ENCODE measurements at places on chromosomes 12 and 14.
A peak's percentile ranks its signal among the peaks of the same experiment; 100 is the strongest.

- DNase-seq, result no peak
Observed at GRCh38 chr14:74601982-74602381, 10.1 kb downstream of the LTBP2 start.

GRCh38 chr14:59803052-59803540, 67.5 kb downstream of the RTN1 start:
- peak; percentile 38 for DNase-seq

GRCh38 chr12:6279256-6279628, 31.2 kb upstream of the PLEKHG6 start:
- DNase-seq, result no peak

- no peak for DNase-seq
Observed at GRCh38 chr14:56036353-56036752, 81.9 kb upstream of the PELI2 start.

- no peak for DNase-seq
Observed at GRCh38 chr12:94333396-94333795, 126.3 kb downstream of the CEP83 start.

GRCh38 chr12:88574278-88574677, 6.0 kb downstream of the KITLG start:
- no peak for DNase-seq

DNA sequence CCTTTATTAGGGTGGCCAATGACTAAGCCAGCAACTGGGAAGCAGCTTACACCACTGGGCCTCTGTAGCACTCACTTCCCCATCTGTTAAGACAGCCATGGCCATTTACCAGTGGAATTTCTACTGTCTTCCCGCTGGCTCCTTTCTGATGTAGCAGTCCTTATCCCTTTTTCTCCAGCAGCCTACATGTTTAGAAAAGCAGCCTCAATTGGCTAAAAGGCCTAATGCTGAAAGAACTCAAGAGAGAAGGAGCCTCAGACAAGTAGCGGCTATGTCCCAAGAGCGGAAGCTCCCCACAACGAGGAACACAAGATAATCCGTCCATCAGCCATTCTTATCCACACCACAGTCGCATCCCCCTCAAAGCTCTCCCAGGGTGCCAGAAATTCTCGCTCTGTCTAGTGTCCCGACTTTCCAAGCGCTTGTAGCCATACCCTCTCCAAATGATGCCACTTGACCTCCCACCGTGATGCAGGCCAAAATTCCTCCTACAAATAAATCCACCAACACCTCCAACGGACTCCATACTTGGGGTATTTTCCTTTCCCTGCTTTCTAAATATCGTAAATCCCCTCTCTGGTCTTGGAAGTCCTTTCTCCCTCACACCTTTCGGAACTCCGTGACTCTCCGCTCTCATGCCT, 624 bp downstream of the M6PR start:
- no peak for DNase-seq

DNA sequence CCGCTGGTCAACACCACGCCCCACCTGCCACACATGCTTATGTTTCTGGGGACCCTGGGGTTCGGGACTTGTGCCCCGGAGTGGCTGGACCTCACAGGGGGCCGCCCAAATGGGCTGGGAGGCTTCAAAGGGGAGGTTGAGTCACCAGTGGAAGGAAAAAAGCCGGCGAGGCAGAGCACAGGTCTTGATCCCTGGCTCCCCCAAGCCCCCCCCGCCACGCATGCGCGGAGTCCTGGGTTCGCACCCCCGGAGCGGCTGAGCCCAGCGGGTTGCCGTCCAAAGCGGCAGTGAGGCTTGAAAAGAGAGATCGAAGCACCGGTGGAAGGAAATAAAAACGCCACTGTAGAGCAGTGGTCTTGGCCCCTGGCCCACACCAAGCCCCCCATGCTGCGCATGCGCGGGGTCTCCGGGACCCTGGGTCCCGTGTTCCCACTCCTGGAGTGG, 313.5 kb downstream of the ALG10 start:
- no peak for DNase-seq

DNA sequence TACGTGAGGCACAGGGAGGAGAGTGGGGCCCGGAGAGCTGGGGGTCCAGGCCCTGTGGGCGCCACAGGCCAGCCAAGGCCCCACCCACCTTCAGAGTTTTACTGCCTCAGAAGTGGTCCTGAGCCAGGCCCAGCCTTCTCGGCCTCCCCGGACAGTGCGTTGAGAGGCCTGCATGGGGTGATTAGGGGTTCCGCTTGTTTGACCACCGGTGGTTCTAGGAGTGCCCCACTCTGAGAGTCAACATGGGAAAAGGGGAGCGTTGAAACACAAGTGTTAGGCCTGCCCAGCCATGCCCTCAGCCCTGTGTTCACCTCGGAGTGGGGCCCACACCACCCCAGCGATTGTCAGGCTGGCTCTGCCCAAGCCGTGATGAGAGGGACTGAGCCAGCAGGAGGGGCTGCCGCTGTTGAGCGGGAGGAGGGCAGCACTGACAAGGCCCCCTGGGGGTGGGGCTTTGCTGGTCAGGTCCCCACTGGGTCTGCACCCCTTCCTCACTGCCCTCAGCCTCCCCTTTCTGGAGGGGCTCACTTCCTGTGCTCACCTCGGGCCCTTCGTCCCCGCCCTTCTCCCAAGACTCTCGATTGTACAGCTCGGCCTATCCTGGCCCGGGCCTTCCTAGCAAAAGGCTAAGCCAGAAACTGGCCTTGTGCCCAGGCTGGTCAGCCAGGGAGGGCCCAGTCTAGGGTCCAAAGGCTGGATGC, 4.8 kb downstream of the CKB start:
- DNase-seq, result peak; percentile 68

GRCh38 chr12:94760786-94761185, 110.4 kb upstream of the TMCC3 start:
- no peak for DNase-seq

DNA sequence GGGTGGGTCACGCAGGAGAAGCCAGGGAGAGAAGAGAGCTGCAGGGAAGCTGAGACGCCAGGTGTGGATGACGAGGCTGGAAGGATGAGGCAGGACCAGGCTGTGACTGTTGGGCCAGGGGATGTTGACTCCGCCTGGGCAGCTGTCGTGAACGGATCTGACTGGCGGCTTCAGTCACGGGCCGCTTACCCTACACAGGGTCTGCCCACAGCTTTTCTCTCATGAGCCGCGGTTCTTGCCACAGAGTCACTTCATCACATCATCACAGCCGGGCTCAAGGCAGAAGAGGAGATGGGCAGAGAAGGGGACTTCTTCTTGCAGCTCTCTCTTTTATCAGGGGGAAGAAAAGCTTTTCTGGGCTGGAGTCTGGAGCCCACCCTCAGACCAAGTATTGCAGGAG, 7.7 kb downstream of the CLBA1 start:
- no peak for DNase-seq

GRCh38 chr12:20268771-20269170, 99.6 kb upstream of the PDE3A start:
- no peak for DNase-seq

DNA sequence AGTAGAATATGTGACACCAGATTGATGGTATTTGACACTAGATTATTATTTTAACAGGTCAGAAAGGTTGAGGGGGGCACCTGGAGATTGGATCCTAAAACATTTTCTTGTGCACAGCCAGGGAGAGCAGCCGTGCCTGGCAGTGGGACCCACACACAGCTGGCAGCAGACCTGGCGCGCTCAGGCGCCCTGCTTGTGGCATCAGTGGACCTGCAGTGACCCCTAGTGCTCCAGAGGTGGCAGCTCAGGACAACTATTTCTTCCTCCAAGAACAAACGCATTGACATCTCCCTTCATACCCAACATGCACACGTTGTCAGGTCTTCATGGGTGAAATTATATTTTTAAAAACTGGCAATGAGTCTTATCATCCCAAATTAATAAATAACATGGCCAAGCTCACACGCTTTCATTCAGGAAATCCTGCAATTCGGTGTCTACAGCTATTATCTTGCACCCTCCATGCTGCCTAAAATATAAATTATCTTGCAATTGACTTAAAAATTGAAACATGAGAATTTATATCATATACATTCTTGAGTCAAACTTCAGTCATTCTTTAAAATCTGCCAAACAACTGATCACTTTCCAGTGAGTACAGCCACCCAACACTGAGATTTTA, 7.7 kb upstream of the TMEM132D start:
- peak; percentile 89 for DNase-seq

DNA sequence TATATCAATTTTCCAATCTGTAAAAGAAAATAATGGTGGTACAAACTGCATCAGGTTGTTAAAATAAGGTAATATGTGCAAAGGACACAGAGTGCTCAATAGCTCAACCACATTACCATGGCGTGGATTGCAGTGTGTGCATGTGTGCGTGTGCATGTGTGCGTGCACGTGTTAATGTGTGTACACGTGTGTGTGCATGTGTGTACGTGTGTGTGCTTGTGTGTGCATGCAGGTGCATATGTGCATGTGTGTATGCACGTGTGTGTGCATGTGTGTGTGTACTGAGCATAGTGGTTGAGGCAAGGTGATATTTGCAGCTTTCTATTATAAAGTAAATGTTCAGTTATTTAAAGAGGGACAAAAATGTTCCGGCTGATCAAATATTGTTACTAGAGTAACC, 115.6 kb downstream of the NT5DC3 start:
- DNase-seq, result no peak

- no peak for DNase-seq
Observed at GRCh38 chr14:72434856-72435255, 459.0 kb downstream of the DPF3 start.

DNA sequence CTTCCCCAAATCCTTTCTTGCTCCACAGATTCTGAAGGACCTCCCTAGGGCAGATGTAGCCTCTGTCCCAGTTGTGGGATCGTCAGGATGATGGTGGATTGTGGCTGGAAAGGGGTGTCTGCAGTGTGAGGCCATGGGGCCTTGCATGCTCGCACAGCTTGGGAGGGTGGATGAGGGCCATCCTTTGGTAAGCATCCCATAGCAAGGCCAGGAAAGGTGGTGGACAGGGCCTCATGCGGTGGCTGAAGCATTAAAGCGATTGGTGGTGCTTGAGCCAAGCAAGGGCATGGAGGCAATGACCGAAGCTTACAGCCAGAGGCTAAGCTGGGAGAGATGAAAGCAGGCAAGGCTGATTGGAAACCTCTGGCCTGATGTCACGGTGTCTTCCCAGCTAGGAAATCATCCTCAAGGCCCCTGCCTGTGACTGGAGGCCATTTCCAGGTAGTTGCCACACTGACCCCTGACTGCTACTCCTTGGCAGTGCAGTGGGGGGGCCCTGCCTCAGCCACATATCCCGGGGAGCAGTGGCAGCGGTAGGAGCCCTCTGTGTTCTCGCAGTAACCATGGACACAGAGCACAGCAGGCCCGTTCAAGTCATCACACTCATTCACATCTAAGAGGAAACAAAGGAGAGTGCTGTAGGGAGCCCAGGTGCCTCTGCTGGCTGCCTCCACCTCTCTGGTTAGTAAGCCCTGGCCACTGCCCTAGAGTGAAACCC, 7.0 kb downstream of the ISCA2 start:
- peak; percentile 31 for DNase-seq

DNA sequence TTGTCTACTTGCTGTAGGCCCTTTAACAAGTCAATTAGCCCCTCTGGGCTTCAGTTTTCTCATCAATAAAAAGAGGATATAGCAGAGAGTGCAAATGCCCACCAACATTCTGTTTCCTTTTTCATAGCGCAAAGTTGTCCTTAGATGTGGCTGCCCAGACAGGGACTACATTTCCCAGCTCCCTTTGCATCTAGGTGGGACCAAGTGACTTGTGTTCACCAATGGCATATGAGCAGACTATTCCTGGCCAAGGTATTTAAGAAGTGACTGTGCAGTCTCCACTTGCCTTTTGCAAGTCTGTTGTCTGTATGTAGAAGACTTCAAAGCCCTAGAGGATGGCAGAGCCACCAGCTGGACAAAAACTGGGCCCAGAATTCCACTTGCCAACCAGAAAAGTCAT, 59.7 kb downstream of the DAO start:
- peak; percentile 12 for DNase-seq

GRCh38 chr14:19918553-19919264, 1.7 kb upstream of the OR4K5 start:
- no peak for DNase-seq

DNA sequence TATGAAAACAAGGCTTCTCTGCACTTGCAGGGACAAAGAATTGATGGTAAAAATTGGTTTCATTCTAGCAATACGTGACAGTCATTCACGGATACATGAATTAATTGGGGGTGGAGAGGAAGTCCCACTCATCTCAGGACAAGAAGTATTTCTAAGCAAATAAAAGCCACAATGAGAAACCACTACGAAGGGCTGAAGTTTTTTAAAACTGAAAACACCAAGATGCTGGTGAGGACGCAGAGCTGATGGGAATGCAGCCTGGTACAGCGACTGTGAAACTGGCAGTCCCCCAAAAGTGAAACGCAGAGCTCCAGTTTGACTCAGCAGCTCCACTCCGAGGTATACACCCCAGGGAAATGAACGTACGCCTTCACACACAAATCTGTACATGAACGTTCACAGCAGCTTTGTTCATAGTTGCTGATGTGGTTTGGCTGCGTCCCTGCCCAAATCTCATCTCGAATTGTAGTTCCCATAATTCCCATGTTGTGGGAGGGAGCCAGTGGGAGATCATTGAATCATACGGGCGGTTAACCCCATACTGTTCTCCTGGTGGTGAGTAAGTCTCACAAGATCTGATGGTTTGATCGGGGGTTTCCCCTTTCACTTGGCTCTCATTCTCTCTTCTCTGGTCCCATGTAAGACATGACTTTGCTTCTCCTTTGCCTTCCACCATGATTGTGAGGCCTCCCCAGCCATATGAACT, 89.0 kb downstream of the SCARB1 start:
- DNase-seq, result peak; percentile 65

GRCh38 chr12:51480978-51481377, 56.3 kb downstream of the SLC4A8 start:
- no peak for DNase-seq

DNA sequence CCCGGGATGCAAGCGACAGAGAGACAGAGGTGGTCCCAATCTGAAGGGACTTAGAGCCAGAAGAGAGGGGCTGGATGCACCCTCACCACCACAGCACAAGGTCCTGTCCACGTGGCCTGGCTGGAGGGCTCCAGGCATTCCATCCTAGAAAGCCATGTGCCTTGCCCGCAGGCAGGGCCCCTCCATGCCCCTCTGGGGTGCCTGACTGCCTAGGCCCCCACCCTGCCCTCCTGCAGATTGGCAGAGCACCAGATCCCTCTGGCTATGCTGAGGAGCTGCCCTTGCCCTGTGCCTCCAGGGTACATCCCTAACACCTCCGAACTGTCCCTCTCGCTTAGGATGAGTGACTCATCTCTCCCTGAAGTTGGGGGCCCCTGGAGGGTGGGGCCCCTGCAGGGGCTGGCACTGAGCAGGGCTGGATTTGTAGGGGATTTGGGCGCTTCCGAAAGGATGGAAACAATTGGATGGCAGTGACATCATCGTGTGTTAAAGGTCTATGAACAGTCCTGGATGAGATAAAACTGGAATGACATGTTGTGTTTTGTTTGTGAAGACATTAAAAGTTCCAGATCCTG, 50.9 kb downstream of the CHGA start:
- no peak for DNase-seq

GRCh38 chr14:58368956-58369355, 26.8 kb upstream of the TOMM20L start:
- no peak for DNase-seq

DNA sequence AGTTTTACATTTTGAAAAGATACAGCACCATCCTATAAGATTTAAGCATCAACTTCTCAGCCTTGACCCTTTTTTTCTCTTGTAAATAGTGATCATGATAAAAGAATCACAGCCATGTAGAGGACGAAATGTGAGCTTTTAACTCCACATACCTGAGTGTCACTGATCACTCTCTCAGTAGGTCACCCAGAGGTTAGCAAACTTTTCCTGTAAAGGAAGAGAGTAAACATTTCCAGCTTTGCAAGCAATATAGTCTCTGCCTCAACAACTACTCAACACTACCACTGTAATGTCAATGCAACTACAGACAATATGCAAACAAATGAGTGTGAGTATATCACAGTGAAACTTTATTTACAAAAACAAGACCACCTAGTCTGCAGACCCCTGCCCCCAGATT, 912.1 kb downstream of the DIO2 start:
- DNase-seq, result no peak

GRCh38 chr12:54156578-54156977, 32.2 kb downstream of the SMUG1 start:
- no peak for DNase-seq

Measured in eye (tissue), 1 donor.